ENCODE measurements at places on chromosomes 16 and 17.

DNA sequence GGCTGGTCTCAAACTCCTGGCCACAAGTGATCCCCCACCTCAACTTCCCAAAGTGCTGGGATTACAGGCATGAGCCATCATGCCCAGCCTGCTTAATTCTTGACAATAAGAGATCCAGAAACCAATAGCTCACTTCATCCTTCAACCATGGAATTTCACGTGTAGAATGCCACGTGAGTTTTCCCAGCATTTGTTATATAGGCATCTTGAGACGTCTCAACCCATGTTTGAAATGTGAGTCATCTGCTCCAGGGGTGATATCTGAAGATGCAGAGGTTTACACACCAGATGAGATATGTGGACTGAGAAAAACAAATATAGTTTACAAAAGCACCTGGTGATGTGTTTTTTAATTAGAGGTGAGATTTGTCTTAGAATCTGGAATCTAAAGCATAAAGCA is 7.1 kb downstream of the TEKT3 start:
- DNase-seq, result no peak

GRCh38 chr17:68568581-68568980 is 32.6 kb downstream of the FAM20A start:
- no peak for DNase-seq

DNA sequence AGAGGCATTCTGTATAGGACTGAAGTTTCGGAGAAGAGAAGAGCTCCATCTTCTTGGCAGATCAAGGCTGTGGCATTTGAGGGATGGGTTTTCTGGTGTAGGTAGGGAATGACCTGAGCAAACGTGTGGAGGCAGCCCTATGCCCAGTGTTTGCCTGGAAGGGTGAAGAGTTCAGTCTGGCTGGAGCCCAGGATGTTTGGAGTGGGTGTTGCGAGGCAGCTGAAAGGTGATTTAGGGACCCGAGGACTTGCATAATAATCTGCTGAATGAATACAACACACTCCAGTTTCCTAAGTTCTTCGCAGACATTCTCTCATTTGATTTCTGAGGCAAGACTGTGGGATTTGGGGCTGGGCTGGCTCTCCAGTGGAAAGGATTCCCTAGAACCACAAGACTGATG is 186.2 kb downstream of the CYLD start:
- no peak for DNase-seq

- DNase-seq, result no peak
These were observed 479 bp downstream of the IRX6 start for GRCh38 chr16:55324285-55325079.

- DNase-seq, result no peak
These were observed 22.4 kb downstream of the CPD start for GRCh38 chr17:30401097-30401496.

DNA sequence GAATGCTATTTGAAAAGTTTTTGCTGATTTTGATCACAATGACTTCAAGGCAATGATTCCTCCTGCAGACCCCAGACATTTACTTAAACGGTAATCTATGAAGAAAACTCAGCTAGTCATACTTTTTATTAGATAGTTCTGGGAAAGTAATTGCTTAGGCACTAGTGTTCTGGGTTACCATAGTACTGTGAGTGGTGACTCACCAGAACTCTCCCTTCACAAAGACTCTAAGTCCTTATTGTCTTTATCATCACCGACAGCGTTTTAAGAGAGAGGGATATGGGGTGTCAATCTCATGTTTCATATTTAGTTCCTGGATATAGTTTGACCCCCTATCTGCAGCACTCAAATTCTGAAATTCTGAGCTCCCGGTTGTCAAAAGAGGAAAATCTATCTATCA is 43.0 kb upstream of the CDH8 start:
- DNase-seq, result no peak

GRCh38 chr16:70653406-70653805 is 7.0 kb downstream of the IL34 start:
- DNase-seq, result no peak
